ENCODE measurements at places on chromosomes 13 and 19.

DNA sequence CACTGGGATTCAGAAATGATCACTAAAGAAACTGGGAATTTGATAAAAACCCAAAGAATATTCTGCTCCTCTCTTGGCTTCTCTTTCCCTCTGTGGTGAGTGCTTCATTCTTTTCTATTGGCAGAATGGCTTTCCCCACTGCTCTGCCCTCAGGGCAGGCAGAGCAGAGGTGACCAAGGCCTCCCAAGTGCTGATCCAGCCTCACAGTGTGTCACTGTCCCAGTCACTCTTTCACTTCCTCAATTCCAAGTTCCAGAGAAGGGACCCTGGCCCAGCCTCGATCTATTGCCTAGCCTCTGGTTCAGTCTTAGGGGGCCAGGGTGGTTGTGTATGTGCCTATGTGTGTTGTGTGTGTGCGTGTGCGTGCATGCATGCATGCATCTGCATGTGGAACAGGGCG lies 180.6 kb upstream of the TMTC4 start:
- DNase-seq: no peak

DNA sequence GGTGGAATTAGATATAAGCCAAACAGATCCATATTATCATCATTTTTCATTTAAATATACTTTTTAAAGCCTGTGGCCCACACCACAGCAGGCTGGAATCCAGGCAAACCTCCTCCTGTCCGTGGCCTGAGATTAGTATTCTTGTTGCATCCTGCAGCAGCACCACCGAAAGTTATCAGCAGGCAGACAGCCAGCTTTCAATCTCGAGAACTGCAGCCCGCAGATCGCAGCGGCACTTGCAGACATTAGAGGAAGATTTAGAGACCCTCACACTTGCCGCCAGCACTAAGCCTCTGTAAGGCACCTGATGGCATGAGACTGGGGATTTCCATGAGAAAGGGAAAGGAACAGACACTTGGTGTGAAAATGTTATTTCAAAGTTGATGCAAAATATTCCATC lies 7.4 kb downstream of the DHRS12 start:
- no peak for DNase-seq

GRCh38 chr19:17473041-17473440 lies 2.7 kb downstream of the SLC27A1 start:
- DNase-seq: no peak

- DNase-seq: peak; percentile 65
Measured at GRCh38 chr19:4474514-4475022, 2.5 kb downstream of the HDGFL2 start.

DNA sequence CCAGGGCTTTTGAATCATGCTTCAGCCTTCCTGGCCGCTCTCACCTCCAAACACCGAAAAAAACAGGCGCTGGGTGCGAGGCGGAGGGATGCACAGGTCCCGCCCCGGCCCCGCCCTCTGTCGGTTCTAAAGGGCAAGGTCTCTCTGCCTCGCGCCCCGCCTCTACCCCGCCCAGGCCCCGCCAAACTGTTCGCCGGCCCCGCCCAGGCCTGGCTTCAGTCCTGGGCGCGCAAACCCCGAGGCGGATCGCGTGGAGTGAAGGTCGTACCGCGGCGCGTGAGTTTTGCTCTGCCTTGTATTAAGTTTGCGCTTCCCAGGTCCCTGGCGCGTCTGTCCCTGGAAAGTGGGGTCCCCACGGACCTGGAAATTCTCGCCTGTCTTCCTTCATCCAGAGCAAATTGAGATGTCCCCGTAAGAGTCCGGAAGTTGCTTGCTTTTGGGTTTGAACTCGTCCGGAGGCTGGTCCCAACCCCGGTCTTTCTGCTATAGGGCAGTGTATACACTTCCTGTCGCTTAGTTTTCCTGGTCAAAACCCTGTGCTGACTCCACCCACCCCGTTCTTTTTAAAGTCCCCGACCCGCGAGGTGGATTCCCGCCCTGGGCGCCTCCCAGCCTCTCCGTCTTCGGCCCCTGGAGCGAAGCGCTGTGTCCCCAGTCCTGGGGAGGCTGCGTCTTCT lies 8.4 kb downstream of the ZNF808 start:
- no peak for DNase-seq

DNA sequence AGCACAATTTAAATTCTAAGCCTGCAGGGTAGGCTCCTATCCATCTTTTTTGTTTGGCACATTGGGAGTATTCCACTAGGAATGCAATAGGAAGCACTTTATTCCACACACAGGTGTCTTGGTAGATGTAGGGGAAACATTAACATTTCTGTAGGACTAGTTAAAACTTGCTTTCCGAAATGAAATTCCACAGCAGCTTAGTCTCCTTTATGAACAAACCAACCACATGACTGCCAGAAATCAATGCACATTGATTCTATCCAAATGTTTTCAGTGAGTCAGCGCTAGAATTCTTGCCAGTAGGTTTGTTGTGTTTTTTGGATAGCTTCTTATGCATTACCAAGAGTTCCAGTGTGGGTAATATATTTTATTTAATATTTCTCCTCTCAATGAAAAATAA lies 207.9 kb upstream of the CSNK1A1L start:
- no peak for DNase-seq

- DNase-seq: no peak
Measured at GRCh38 chr13:18998389-18998788, 183.2 kb downstream of the TUBA3C start.

DNA sequence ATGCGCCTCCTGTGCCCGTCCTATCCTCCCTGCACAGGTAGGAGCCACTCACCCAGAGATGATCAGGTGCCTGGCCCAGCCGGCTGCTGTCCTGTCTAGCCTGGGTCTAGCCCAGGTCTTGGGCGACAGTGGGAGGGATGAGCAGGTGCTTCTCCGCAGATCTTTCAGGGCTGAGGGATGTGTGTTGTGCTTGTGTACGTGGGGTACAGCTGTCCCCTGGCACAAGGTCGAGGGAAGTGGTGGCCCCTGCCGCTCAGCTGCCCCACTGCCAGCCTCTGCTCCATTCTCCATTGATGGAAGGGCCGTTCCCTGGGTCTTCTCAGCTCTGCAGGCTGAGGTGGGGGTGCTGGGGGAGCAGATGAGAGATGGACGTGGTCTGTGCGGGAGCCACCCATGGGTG lies 13.0 kb downstream of the WTIP start:
- DNase-seq: no peak

Data from NCI-H1694 treated with DMSO at 0.1 percent for 48 hours (cell line).